ENCODE measurements at places on chromosomes 11 and 22. TPM values are rescaled to one million over a fixed set of nuclear protein-coding genes. Genes with fewer than 3 reads are reported as not detected.

- H3K36me3 ChIP-seq: no peaks in the 10 kb centered on the region
- no peaks in the 10 kb centered on the region for H3K4me1 ChIP-seq
- H3K27me3 ChIP-seq: no peaks in the 10 kb centered on the region
These were observed 10.0 kb upstream of the TMEM191C start for GRCh38 chr22:21457023-21457787.

Gene PHLDA2
- total RNA-seq: 0.83 TPM

DNA sequence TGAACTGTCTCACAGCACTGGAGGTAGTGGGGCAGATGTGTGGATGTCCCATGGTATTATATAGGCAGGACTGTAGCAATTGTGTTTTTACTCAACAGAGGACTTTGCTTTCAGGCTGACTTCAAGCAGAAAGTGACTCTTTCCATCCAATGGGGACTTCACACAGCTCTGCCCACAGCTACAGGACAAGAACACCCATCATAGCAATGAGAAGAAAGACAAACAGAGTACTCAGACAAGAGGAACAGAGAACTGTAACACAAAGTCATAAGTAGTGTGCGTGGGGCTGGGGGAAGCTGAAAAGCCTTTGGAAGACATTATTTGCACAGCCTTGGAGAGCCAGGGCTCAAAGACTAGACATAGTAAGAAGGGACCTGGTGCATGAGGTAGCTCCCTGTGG, 70.3 kb downstream of the CCDC81 start:
- no peak overlapping the region for H3K27ac ChIP-seq
- no peaks in the 10 kb centered on the region for H3K4me1 ChIP-seq
- no peaks in the 10 kb centered on the region for H3K36me3 ChIP-seq

DNA sequence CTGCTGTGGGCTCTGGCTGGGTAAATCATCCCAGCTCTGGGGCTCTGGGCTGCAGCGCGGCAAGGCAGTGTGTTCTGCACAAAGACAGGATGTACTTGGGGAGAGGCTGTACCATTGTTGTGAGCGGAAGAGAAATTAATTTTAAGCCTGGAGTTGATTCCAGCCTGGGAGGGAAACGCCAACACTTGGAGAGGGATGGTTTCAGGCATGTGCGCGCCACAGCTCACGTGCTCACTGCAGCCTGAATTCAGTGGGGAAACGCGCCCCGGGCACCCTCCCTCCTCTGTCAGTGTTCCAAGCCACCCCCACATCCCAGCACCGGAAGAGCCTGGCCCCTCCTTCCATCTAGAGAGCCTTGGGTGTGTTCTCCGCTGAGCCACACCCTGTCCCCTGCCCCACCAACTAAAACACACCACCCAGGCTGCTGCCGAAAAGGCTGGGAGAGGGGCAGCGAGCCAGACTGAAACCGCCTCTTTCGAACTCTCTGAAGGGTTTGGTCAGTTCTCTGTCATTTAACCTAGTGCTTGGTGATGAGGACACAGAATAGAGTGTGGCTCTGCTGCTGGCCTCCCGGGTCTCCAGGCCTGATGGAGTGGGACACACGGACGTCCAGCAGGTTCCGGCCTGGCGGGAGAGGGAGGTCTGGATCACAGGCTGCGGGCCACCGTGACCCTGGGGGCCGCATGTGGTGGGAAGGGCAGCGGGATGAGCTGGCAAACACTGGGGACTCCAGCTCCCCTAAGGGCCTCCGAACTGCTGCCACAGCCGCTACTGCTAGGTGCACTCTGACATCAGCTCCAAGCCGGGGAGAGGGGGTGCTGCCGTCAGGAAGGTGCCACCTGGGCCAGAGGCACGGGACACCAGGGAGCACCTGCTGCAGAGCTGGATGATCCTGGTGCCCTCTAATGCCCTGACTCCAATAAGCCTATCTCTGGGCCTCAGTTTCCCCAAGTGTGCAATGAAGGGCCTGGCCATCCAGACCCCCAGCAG, 230.8 kb downstream of the CTTN start:
- peaks cover 7% of the 10 kb centered on the region for H3K27me3 ChIP-seq
- no peaks in the 10 kb centered on the region for H3K4me1 ChIP-seq
- no peak overlapping the region for H3K27ac ChIP-seq
- H3K36me3 ChIP-seq: no peaks in the 10 kb centered on the region
- no peak overlapping the region for H3K4me3 ChIP-seq

Gene OR10D3
- not detected for total RNA-seq

Gene SMC1B
- not detected for total RNA-seq

DNA sequence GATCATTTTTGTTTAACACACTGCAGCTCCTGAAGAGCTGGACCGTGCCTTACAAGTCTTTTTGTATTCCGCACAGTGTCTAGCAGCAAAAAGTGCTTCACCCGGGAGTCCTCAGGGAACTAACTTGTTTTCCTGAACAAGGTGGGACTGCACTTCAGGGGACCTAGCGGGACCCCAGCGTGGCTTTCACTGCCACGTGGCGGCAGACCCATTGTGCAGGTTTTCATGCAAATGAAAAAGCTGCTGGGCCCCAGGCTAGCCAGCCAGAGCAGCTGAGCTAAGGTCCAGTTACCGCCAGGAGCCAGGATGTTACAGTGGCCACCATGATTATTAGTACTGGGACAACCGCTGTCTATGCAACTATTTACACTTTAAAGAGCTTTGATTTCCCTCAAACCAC, 90.6 kb downstream of the FAR1 start:
- H3K27ac ChIP-seq: no peak overlapping the region
- H3K4me3 ChIP-seq: no peak overlapping the region
- DNase-seq: no peak
- no peaks in the 10 kb centered on the region for H3K27me3 ChIP-seq
- no peaks in the 10 kb centered on the region for H3K36me3 ChIP-seq

Gene KRTAP5-9
- total RNA-seq: not detected

- H3K36me3 ChIP-seq: peaks cover 13% of the 10 kb centered on the region
- peaks cover 6% of the 10 kb centered on the region for H3K4me1 ChIP-seq
These were observed 173.2 kb upstream of the SORL1-AS1 start for GRCh38 chr11:121625777-121626506.

- H3K27ac ChIP-seq: no peak overlapping the region
- H3K27me3 ChIP-seq: no peaks in the 10 kb centered on the region
- peaks cover 22% of the 10 kb centered on the region for H3K36me3 ChIP-seq
- no peak overlapping the region for H3K4me3 ChIP-seq
- H3K4me1 ChIP-seq: peaks cover 7% of the 10 kb centered on the region
- no peak for DNase-seq
These were observed 123.3 kb downstream of the PAX6 start for GRCh38 chr11:31687861-31688260.

- no peaks in the 10 kb centered on the region for H3K4me1 ChIP-seq
- H3K36me3 ChIP-seq: no peaks in the 10 kb centered on the region
- no peak overlapping the region for H3K4me3 ChIP-seq
- no peaks in the 10 kb centered on the region for H3K27me3 ChIP-seq
- H3K27ac ChIP-seq: no peak overlapping the region
These were observed 7.4 kb downstream of the RAB38 start for GRCh38 chr11:88167853-88168252.

GRCh38 chr11:64121663-64122410, 44.1 kb downstream of the MACROD1 start:
- DNase-seq: no peak
- no peak overlapping the region for H3K4me3 ChIP-seq

GRCh38 chr11:10990160-10990559, 132.3 kb upstream of the ZBED5 start:
- no peak overlapping the region for H3K4me3 ChIP-seq
- peaks cover 3% of the 10 kb centered on the region for H3K4me1 ChIP-seq
- no peaks in the 10 kb centered on the region for H3K27me3 ChIP-seq
- DNase-seq: no peak
- H3K36me3 ChIP-seq: no peaks in the 10 kb centered on the region

DNA sequence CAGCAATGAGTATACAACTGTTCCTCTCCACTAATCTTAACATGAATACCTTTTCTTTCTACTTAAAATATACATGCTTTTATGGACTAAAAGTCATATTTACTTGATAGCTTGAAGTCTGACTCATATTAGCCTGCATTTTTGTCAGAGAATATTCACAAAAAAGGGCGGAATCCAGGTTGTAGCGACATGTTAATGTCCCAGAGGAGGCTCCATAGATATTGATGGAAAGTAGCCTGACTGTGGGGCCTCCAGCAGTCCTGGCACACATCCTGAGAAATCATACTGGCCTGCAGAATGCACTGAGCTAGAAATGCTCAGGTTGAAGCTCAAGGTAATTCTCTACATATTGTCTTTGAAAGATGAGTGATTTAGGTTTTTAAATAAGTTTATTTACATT, 1051.1 kb downstream of the NTM start:
- H3K4me1 ChIP-seq: no peaks in the 10 kb centered on the region
- H3K27me3 ChIP-seq: peaks cover 3% of the 10 kb centered on the region
- H3K4me3 ChIP-seq: no peak overlapping the region
- DNase-seq: no peak
- no peak overlapping the region for H3K27ac ChIP-seq

GRCh38 chr22:24304062-24304675, 33.5 kb downstream of the SPECC1L start:
- no peak overlapping the region for H3K27ac ChIP-seq
- no peaks in the 10 kb centered on the region for H3K27me3 ChIP-seq
- no peak overlapping the region for H3K4me3 ChIP-seq
- H3K4me1 ChIP-seq: peaks cover 68% of the 10 kb centered on the region

DNA sequence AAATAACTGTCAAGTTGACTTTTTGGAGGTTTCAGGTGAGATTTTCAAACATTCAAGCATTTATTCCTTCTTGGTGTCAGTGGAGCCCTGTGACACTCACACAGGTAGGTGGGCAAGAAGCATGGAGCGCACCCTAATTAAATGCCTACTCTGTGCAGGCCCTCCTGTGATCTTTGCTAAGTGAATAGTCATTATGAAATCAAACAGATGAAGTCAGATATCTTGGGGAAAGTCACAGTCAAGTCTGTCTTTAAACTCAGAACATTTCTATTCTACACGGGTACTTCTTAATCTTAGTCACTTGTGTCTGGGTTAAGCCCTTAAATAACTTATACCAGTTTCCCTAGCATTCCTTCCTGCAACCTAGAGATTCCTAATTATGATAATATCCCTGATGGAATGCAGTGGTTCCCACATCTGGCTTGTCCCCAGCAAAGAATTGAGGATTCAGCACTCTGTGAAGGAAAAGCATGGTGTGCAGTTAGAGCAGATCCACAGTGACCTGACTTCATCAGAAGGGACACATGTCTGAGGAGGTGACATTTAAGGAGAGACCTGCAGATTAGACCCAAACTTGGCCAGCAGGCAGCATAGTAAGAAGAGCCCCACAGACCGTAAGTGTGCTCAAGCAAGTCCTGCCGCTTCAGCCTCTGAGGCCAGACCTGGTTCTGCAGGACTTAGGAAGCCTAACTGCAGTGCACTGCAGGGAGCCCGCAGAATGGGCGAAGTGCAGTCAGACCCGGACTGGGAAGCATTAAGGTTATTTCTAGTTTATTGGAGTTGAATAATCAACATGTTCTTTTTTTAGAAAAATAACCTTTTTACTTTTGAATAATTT, 85.3 kb upstream of the GAL start:
- no peak overlapping the region for H3K27ac ChIP-seq
- no peak for DNase-seq
- no peak overlapping the region for H3K4me3 ChIP-seq
- H3K27me3 ChIP-seq: no peaks in the 10 kb centered on the region
- H3K4me1 ChIP-seq: no peaks in the 10 kb centered on the region
- peaks cover 18% of the 10 kb centered on the region for H3K36me3 ChIP-seq

Gene GVQW3
- 7.4 TPM for total RNA-seq

- no peaks in the 10 kb centered on the region for H3K4me1 ChIP-seq
- DNase-seq: no peak
- H3K36me3 ChIP-seq: peaks cover 3% of the 10 kb centered on the region
These were observed 31.5 kb upstream of the CYB5R3 start for GRCh38 chr22:42680648-42681047.

DNA sequence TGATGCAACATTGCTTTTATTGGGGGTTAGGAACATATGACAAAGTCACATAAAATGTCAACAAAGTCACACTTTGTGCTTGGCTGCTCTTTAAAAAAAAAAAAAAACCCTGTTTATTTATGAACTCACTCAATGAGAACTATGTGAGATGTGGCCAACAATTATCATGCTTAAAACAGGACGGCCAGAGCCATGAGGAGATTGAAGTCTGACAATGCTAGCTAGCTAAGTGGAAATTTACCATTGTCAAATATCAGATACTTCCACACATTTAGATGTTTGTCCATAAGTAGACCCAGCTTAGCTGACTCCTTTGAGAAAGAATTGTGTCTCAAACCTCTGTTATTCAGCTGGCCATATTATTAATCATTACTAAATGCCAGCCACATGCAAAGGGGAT, 26.9 kb downstream of the BLID start:
- H3K4me3 ChIP-seq: no peak overlapping the region
- no peak overlapping the region for H3K27ac ChIP-seq
- H3K4me1 ChIP-seq: no peaks in the 10 kb centered on the region
- no peak for DNase-seq
- peaks cover 11% of the 10 kb centered on the region for H3K27me3 ChIP-seq

DNA sequence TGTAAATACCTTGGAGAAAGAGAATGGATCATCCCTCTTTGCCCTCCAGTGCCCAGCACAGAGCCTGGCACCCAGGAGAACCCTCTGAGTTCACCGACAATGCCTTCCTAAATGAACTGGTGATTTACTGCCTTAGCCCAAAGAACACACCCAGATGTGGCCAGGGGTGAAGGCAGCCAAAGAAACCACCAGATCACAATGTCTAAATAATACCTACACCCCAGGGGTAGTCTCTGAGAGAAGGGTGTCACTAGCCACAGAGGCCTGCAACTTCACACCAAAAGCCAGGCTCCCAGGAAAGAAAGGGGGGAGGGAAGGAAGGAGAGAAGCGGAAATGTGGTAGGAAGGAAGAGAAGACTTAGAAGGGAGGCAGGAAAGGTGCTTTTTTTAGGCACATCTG, 65.7 kb downstream of the RPL27A start:
- no peak overlapping the region for H3K4me3 ChIP-seq
- peaks cover 16% of the 10 kb centered on the region for H3K27me3 ChIP-seq
- DNase-seq: no peak
- H3K4me1 ChIP-seq: no peaks in the 10 kb centered on the region

Gene VWA5A
- 7.9 TPM for total RNA-seq

GRCh38 chr22:31604137-31604705, 57.8 kb downstream of the PISD start:
- H3K4me3 ChIP-seq: no peak overlapping the region
- H3K36me3 ChIP-seq: no peaks in the 10 kb centered on the region
- peaks cover 5% of the 10 kb centered on the region for H3K4me1 ChIP-seq
- no peaks in the 10 kb centered on the region for H3K27me3 ChIP-seq
- no peak for DNase-seq
- H3K27ac ChIP-seq: no peak overlapping the region

GRCh38 chr11:14253840-14254239, 105.1 kb downstream of the RRAS2 start:
- H3K36me3 ChIP-seq: no peaks in the 10 kb centered on the region
- H3K27ac ChIP-seq: no peak overlapping the region
- no peaks in the 10 kb centered on the region for H3K27me3 ChIP-seq
- H3K4me3 ChIP-seq: no peak overlapping the region

Gene ACR
- total RNA-seq: not detected

Gene SYCE3
- total RNA-seq: not detected

Data from naive thymus-derived CD8-positive, alpha-beta T cell (primary cell).